Activated CD8-positive, alpha-beta memory T cell treated with anti-CD3 and anti-CD28 coated beads, Interleukin-2, amount 10 ng/mL, durations not matched to agents 7 days and 5 days (primary cell): ENCODE measurements at places on chromosomes 2 and 18.

- DNase-seq = peak; percentile 81
Observed at GRCh38 chr2:105373895-105374401, 24.9 kb downstream of the FHL2 start.

DNA sequence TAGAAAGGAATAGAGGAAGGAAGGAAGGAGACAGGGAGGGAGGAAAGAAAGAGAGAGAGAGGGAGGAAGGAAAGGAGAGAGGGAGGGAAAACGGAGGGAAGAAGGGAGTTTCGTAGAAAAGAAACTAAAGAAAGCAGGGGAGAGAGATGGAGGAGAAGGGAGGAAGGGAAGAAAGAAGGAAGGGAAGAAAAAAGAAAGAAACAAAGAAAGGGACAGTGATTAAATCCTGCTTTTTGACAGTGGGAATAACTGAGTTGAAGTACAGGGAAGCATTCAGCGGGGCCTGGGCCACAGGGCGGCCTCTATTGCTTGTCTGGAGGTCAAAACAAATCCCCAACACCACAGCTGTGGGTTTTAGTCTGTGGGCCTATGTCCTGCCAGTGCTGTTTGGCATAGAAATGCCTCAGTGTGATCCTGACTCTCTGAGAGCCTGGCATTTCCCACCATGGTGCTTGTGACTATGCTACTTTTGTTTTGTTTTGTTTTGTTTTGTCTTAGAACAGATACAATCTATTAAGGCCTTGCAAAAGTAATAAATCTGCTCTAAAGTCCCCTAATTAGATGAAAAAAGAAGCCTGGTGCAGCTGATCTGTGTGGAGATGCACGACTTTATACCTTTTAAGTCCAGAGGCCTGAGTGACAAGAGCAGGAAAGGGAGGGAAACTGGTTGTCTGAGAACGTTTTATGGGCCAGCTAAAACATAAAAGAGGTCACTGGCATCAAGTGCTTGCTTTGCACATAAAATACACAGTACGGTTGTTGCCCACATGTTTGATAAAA, 40.0 kb downstream of the IL1RL2 start:
- no peak for DNase-seq

DNA sequence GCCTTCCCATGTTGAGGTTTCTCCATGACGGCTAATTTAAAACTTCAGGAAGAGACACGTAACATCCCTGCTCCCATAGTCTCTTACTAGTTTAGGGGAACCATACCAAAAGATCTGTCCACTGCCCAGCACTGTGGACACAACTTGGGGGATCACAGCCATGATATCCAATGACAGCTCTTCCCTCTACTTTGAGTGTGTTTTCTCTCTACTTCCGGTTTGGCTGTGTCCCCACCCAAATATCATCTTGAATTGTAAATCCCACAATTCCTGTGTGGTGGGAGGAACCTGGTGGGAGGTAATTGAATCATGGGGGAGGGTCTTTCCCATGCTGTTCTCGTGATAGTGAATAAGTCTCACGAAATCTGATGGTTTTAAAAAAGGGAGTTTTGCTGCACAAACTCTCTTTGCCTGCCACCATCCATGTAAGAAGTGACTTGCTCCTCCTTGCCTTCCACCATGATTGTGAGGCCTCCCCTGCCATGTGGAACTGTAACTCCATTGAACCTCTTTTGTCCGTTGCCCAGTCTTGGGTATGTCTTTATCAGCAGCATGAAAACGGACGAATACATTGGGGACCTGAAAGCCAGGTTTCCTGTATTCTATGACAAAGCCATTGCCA, 1.6 kb upstream of the MGAT4A start:
- no peak for DNase-seq

- no peak for DNase-seq
Observed at GRCh38 chr2:173734797-173735196, 230.4 kb downstream of the SP3 start.

GRCh38 chr2:6065703-6066102, 373.5 kb downstream of the SOX11 start:
- DNase-seq = no peak

DNA sequence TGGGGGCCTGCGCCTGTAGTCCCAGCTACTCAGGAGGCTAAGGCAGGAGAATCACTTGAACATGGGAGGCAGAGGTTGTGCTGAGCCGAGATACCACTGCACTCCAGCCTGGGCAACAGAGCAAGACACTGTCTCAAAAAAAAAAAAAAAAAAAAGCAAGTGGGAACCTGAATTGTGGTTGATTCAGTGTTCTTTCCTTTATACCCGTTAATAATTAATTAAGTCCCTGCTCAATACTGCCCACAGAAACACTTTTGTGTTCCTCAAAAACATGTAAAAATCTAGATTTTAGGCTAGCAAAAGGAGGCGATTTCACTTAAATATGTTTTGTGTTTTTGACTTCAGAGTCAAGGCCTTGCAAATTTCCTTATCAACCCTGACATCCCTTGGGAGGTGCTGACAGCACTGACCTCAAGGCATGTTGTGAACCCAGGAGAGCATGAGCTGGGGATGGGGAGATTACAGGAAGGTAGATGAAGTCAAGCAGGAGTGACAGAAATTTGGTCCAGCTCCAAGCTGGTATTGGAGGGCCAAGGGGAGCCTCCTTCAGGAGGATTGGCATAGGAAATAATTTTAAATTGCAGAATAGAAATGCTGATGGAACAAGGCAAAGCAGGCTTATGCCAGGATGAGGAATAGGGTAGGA, 89.0 kb upstream of the PNPT1 start:
- no peak for DNase-seq

DNA sequence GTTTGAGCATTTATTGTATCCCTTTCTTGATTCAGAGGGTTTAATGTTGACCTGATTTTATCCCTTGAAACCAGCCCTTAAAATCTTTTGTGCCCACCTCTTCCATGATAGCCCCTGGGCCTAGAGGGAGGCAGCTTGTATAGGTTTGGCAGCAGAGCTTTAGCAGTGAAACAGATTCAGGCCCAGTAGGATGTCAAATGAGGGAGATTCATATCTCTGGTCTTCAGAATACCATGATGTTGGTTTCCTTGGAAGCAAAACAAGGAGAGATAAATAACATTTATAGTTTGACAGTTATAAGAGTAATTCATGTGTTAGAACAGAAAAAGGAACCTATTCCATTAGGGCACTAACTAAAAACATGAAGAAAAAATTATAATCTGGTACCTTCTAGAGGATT, 649.2 kb downstream of the METTL4 start:
- no peak for DNase-seq

GRCh38 chr2:240916571-240917008, 10.5 kb downstream of the CROCC2 start:
- no peak for DNase-seq

- peak; percentile 92 for DNase-seq
Observed at GRCh38 chr2:96507957-96508520, 2.9 kb upstream of the NEURL3 start.

GRCh38 chr18:67581178-67581577, 64.7 kb upstream of the DSEL start:
- DNase-seq = no peak

GRCh38 chr2:96470109-96470508, 35.0 kb downstream of the NEURL3 start:
- no peak for DNase-seq

DNA sequence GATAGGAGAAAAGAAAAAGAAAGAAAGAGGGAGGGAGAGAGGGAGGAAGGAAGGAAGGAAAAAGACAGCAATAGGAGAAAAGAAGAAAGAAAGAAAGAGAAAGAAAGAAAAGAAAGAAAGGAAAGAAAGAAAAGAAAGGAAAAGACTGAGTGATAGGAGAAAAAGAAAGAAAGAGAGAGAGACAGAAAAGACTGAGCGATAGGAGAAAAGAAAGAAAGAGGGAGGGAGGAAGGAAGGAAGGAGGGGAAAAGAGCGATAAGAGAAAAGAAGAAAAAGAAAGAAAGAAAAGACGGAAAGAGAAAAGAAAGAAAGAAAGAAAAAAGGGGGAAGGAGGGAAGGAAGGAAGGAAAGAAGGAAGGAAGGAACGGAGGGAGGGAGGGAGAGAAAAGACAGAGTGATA, 216.7 kb downstream of the DOK6 start:
- no peak for DNase-seq

DNA sequence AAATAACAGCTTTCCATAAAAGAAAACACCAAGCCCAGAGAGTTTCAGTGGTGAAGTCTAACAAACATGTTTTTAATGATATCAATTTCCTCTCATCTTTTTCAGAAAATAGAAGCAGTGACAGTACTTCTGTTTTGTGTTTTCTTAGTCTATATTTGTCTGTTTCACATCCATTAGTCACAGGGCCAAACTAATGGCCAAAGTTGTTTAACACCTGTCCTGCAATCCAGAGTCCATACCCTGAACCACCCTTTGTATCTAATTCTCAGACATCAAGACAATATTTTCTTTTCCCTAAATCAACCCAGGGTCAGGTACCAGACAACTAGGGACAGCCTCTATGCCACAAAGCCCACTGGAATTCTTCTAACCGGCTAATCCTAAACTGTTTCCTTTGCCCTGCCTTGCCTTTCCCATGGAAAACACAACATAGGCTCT, 25.9 kb downstream of the TMSB10 start:
- no peak for DNase-seq

GRCh38 chr2:19899985-19900930, 1.5 kb downstream of the TTC32 start:
- DNase-seq = peak; percentile 57

GRCh38 chr18:13530879-13531387, 195.4 kb downstream of the FAM210A start:
- DNase-seq = peak; percentile 43

DNA sequence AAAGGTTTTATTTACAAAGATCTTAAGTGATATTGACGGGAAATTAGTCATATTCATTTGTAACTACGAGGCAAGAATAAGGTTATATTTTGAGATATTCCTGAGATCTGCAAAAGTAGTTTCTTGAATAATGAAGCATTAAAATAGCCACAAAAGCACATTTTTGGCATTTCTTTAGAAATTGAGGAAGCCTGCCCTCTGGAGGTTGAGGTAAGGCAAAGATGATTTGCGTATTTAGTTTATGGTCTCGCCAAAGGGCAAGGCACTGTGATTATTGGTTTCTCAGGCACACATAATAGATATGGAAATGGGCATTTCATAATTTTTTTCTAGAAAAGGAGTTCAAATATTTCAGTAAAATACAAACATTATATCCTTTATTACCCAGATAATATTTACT, 143.7 kb upstream of the RPRM start:
- no peak for DNase-seq

GRCh38 chr2:212022966-212023365, 515.6 kb downstream of the ERBB4 start:
- no peak for DNase-seq

DNA sequence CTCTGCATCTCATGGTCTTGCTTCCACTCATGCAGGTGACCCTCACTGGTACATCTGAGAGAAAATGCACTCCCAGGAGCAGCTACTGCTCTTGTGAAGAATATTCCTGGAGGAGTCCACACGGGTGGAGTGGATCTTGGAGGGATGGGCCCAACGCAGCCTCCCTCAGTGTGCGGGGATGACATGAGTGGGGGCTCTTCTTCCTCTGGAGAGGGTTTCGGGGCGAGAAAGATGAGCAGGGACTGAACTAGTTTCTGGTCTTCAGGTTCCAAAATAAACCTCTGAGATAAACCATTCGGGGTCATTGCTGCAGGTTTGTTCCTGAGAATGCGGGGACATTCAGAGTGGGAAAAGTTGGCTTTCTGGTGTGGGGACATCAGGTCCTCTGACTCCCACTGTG, 39.1 kb downstream of the COPS8 start:
- DNase-seq = peak; percentile 18

GRCh38 chr18:45962461-45962860, 4.7 kb downstream of the EPG5 start:
- DNase-seq = peak; percentile 56

DNA sequence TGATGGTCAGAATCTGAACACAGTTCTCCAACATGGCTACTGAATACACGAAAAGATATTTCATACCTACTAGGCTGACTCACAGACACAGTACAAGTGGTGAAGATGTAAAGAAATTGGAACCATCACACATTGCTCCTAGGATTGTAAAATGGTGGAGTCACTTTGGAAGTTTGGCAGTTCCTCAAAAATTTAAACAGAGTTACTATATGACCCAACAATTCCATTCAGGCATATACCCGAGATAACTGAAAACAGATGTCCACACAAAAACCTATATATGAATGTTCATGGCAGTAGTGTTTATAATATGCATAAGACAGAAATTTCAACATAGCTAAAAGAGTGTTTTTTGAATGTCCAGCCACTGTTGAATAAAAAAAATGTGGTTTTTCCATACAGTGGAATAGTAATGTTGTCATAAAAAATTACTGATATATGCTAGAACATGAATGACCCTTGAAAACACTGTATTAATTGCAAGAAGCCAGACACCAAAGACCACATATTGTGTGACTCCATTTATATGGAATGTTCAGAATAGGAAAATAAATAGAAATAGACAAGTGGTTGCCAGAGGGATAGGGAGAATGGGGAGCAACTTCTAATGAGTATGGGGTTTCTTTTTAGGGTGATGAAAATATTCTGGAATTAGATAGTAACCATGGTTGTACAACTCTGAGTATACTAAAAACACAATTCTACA, 10.1 kb downstream of the RMP24 start:
- DNase-seq = no peak

DNA sequence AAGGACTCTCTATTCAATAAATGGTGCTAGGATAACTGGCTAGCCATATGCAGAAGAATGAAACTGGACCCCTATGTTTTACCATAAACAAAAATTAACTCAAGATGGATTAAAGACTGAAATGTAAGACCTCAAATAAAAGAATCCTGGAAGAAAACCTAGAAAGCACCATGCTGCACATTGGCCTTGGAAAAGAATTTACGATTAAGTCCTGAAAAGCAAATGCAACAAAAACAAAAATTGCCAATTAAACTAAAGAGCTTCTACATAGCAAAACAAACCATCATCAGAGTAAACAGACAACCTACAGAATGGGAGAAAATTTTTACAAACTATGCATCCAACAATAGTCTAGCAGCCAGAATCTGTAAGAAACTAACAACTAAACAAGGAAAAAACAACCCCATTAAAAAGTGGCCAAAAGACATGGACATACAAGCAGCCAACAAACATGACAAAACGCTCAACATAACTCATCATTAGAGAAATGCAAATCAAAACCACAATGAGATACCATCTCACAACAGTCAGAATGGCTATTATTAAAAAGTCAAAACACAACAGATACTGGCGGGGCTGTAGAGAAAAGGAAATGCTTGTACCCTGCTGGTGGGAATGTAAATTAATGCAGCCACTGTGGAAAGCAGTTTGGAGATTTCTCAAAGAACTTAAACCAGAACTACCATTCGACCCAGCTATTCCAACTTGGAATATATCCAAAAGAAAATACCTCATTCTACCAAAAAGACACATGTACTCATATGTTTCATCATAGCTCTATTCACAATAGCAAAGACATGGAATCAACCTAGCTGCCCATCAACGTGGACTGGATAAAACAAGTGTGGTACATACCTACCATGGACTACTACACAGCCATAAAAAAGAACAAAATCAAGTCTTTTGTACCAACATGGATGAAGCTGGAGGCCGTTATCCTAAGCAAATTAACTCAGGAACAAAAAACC, 30.6 kb downstream of the SEPTIN10 start:
- DNase-seq = no peak

- no peak for DNase-seq
Observed at GRCh38 chr18:48929941-48930713, 20.6 kb downstream of the SMAD7 start.
